ENCODE measurements at places on chromosomes 1 and 21. TPM values are rescaled to one million over a fixed set of nuclear protein-coding genes. Genes with fewer than 3 reads are reported as not detected.

Gene CRNN
- total RNA-seq = not detected

Gene AADACL3
- total RNA-seq = not detected

Gene EFNA4
- 0.63 TPM for total RNA-seq

Gene IL12RB2
- total RNA-seq = 5.6 TPM

Gene TNN
- total RNA-seq = 0.31 TPM

Gene TFAP2E
- 0.31 TPM for total RNA-seq

Gene SLAMF9
- not detected for total RNA-seq

Gene KRTAP22-1
- not detected for total RNA-seq

Gene CA14
- 1.3 TPM for total RNA-seq

Gene MAPKAPK2
- 11.3 TPM for total RNA-seq

Gene LDLRAD2
- total RNA-seq = not detected

Gene ID3
- 11.9 TPM for total RNA-seq

Gene SMCP
- not detected for total RNA-seq

Gene CLCA1
- not detected for total RNA-seq

Gene KAZN
- 50.4 TPM for total RNA-seq

Gene ZNF648
- 0.31 TPM for total RNA-seq

Gene OR14K1
- 0.94 TPM for total RNA-seq

Gene DNAJC28
- 5.0 TPM for total RNA-seq

Gene IGSF9
- 10.6 TPM for total RNA-seq

Gene FCER1G
- 3.8 TPM for total RNA-seq

Gene PBX1
- 430 TPM for total RNA-seq

Gene LAMC2
- total RNA-seq = 0.31 TPM

Gene TLCD4
- 7.8 TPM for total RNA-seq

Gene CNKSR1
- total RNA-seq = 7.2 TPM

Gene FCRL2
- total RNA-seq = not detected

Gene PIK3C2B
- total RNA-seq = 59.2 TPM

Gene SRGAP2C
- 82.3 TPM for total RNA-seq

Gene LDLRAP1
- 1.3 TPM for total RNA-seq

Gene SPRR1B
- total RNA-seq = not detected

Gene NEK2
- total RNA-seq = 3.8 TPM

Gene ARHGAP30
- total RNA-seq = 0.31 TPM

Gene LCE1A
- total RNA-seq = not detected

Gene FAM78B
- 16.3 TPM for total RNA-seq

Gene SPAG17
- 3.1 TPM for total RNA-seq

Gene TAS1R1
- total RNA-seq = not detected

Gene HDAC1
- 41.6 TPM for total RNA-seq

Gene WDR3
- total RNA-seq = 21.3 TPM

Gene ATP1A4
- total RNA-seq = 0.31 TPM

Gene ARHGEF10L
- 44.8 TPM for total RNA-seq

Gene LINGO4
- total RNA-seq = not detected

Gene KRTAP10-8
- not detected for total RNA-seq

Gene IQCC
- total RNA-seq = 4.1 TPM

Gene HEYL
- total RNA-seq = 0.63 TPM

Gene DMRTA2
- total RNA-seq = 5.3 TPM

Gene OR2L2
- total RNA-seq = 1.6 TPM

Gene IL20
- total RNA-seq = not detected

Gene LCK
- not detected for total RNA-seq

Gene VANGL2
- total RNA-seq = 27.5 TPM

Gene SLC16A4
- total RNA-seq = 4.7 TPM

Gene FAM151A
- not detected for total RNA-seq

Gene BRINP3
- total RNA-seq = 33.2 TPM

Gene LRRC42
- 17.2 TPM for total RNA-seq

Gene LAMB3
- total RNA-seq = 1.3 TPM

Gene MAD2L2
- total RNA-seq = 65.7 TPM

Gene ERMAP
- total RNA-seq = 3.1 TPM

Gene RAP1GAP
- total RNA-seq = 31.6 TPM

Gene CD244
- total RNA-seq = not detected

Data from parietal lobe (tissue), 2 donors.